ENCODE measurements at places on chromosomes 4 and X.

- no peak for DNase-seq
Observed at GRCh38 chrX:4435905-4436304, 722.5 kb upstream of the PRKX start.

GRCh38 chr4:170259631-170260153 is 169.9 kb upstream of the AADAT start:
- DNase-seq, result peak; percentile 92

GRCh38 chrX:24956828-24957227 is 58.9 kb downstream of the ARX start:
- DNase-seq, result no peak

- peak; percentile 32 for DNase-seq
Observed at GRCh38 chr4:159206427-159206871, 103.6 kb downstream of the RAPGEF2 start.

- DNase-seq, result no peak
Observed at GRCh38 chrX:42020225-42020624, 96.9 kb upstream of the CASK start.

DNA sequence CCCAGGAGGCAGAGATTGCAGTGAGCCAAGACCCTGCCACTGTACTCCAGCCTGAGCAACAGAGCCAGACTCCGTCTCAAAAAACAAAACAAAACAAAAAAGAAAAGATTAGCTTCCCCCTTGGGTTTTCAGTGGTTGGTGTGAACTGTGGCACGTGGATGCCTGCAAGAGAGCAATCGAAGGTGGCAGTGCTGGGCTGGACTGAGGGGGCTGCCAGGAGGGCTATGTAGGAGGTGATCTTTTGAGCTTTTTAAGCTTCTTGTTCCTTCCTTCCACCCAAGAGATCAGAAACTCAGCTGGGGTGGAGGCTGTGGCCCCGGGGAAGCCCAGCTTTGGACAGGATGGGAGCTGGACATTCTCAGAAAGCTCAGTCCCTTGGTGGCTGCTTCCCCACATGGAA is 49.6 kb downstream of the PRPS1 start:
- DNase-seq, result no peak

GRCh38 chr4:89653012-89653411 is 183.9 kb downstream of the SNCA start:
- DNase-seq, result no peak

GRCh38 chr4:140901736-140902336 is 145.7 kb upstream of the TBC1D9 start:
- DNase-seq, result no peak

GRCh38 chrX:79174949-79175644 is 30.6 kb downstream of the GPR174 start:
- no peak for DNase-seq

GRCh38 chr4:7390906-7391636 is 43.7 kb downstream of the PSAPL1 start:
- no peak for DNase-seq
